ENCODE measurements at places on chromosomes 12 and 14.

DNA sequence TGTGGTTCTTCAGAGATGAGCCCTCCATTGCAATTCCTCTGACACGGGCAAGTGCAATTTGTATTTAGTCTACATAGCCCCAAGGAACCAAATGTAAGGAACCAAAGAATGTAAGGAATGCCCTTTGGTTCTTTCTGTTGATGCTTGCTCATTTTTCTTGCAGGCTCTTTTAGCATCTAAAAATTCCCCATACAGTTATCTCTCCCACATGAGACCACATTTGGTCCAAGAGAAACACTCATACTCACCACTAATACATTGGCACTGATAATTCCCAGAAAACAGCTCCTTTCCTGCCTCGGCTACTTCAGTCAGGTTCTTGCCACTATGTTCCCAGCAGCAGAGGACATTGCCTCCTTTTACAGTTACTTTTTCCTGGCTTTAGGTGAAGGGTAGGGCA lies 332.6 kb downstream of the AEBP2 start:
- no peak for DNase-seq

- DNase-seq = no peak
Measured at GRCh38 chr12:84637926-84638325, 274.7 kb downstream of the SLC6A15 start.

DNA sequence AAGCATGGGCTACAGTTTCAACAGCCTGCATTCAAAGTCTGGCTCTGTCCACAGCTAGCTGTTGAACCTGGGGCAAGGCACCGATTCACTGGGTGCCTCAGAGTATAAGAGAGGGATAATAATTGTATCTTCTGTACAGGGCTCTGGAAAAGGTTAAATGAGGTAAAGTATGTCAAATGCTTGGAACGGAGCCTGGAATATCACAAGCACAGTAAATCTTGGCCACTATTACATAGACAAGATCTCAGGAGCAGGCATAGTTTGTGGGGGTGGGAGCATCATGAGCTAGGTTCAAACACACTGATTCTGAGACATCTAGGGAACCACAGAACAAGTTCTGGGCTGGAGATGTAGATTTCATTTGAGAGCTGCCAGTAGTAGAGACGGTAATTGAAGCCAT lies 203.7 kb upstream of the NUDT4 start:
- DNase-seq = no peak

DNA sequence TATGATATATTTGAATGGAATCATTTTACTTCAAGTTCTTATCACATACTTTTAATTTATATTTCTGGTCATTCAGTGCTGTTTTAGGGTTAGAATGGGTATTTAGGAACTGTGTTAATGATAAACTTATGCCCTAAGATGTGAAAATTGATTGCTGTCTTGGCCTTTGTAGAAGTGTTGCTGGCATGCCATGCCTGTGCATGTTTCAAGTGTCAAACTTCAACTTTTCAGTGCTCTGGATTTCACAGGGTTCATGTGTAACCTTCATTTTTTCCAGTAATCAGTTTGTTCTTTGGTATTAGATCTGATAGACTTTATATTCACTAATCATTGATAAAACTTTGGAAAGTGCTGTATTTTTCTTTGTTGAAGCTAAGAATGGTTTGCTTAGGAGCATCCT lies 36.6 kb downstream of the YLPM1 start:
- DNase-seq = no peak

GRCh38 chr12:95336387-95337067 lies 118.9 kb downstream of the VEZT start:
- no peak for DNase-seq

- no peak for DNase-seq
Measured at GRCh38 chr12:45282411-45282810, 66.5 kb downstream of the ANO6 start.

- DNase-seq = no peak
Measured at GRCh38 chr12:8605057-8605456, 7.6 kb downstream of the AICDA start.

- no peak for DNase-seq
Measured at GRCh38 chr12:115375186-115375991, 691.4 kb upstream of the TBX3 start.

DNA sequence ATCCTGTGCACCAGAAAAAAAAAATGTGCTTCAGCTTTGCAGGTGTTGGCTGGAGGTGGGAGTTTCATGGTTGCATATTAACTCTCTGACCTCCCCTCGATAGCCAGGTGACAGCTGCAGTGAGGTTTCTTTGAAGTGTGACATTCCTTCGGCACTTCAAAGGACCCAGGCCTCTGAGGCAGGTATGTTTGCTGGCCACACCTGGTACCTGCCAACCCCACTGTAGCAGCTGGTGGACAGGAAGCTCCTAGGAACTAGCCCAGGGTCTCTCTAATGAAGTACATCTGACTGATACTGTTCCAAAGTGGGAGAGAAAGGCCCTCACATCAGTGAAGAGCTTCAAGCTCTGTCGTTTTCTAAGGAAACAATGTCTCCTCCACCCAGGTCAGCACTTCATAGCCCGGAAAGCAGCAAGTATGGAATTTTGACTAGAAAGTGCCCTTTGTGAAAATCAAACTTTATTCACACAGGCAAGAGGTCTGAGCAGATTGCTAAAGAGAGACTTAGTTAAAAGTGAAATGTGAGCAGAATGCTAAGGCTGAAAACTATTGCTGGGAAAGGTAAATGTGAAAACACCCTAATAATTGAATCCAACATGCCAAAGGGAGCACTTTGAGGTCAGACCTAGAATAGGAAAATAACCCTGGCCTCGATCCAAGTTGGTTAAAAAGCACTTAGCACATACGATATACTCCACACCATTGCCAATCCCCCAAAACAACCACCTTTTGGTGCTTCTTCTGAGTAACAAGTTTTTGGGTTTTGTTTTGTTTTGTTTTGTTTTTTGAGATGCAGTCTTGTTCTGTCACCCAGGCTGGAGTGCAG lies 71.3 kb downstream of the PHLDA1 start:
- no peak for DNase-seq

- DNase-seq = no peak
Measured at GRCh38 chr12:40240779-40241178, 16.0 kb downstream of the LRRK2 start.

DNA sequence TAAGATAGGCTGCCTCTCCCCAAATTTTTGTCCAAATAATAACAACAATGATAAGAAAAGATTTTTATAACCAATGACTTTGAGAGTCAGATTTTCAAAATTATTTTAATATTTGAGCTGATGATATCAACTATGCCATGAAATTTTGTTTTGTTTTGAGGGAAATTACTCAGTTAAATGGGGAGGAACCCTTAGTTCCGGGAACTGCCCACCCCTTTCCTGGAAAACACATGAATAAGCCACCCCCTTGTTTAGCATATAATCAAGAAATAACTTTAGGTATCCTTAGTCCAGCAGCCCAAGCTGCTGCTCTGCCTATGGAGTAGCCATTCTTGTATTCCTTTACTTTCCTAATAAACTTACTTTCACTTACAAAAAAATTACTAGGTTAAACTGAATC lies 61.4 kb downstream of the HMGA2 start:
- no peak for DNase-seq

DNA sequence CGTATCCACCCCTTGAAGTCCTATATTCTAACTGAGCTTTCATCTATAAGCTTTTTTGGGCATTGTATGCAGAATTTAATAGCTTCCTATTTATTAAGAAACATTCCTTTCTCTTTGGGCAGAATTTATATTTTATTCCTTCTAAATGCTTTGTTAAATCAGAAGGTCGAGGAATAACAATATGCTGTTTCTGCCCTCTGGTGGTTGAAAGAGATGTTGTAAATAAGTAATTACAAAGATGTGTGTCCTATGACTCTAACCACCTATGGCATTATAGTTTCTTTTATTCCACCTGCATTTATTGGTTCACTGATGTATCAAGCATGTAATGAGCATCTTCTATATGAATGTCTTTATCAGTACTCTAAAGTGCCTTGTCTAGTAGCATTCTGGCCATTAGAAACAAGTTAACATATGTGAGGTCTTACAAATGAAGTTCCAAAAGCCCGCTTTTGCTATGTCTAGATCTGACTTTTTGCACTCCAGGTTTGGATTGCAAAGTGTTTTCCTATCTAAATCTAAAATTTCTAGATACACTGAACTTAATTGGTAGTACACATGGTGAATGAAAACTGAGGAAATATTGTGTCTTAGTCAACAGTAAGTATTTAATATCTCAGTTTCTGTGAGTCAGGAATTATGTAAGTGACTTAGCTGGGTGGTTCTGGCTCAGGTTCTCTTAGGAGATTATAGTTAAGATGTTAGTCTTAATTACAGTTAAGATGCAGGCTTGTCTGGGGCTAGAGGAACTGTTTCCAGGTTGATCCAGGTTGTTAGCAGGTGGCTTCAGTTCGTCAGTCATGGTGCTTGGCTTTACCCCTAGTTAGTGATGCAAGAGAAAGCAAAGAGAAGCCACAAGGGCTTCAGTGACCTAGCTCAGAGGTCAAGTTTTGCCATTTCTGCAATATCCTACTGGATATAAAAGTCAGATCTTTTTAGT lies 57.5 kb downstream of the PLEKHA5 start:
- DNase-seq = no peak

DNA sequence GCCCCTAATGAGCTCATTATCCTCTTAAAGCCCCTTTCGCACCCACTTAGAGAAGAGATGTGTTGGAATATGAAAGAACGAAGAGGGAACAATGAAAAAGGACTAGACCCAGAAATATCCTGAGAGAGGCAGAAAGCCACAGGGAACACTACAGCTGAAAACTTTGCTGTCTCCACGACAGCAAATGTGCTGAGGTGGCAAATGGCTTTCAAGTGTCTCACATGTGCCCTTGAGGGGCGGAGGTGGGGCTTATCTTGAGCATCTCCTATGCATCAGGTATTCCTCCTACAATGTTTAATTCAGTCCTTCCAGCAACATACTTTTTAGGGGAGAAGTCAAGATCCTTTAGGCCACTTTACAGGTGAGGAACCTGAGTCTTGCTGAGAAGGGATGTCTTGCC lies 62.9 kb downstream of the WSCD2 start:
- DNase-seq = no peak

- peak; percentile 47 for DNase-seq
Measured at GRCh38 chr14:51780006-51780692, 80.3 kb upstream of the GNG2 start.

GRCh38 chr12:78308701-78309100 lies 478.0 kb downstream of the NAV3 start:
- DNase-seq = no peak

DNA sequence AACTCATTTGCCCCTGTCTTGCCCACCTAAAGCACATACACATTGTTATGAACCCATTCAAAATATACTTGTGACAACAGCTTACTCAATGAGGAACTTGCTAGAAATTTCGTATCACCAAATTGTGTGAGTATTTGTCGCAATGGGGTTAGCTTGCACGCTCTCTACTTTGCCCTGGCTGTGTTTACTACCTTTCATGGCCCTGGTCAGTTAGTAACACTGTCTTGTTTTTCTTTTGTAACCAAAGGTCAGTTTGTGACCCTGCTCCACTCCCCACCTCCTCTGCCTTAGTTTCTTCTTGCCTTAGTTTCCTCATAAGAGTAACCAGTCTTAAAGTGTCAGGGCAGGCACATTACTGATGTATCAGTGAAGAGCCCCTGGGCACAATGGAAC lies 205.8 kb upstream of the EEA1 start:
- DNase-seq = no peak
